H1 (cell line): ENCODE measurements at places on chromosomes 11 and 22. TPM values are rescaled to one million over a fixed set of nuclear protein-coding genes. Genes with fewer than 3 reads are reported as not detected.

The NAALADL1 gene
- total RNA-seq = 7.5 and 8.1 TPM in 2 replicates

The B3GAT3 gene
- total RNA-seq = 28.0 and 34.5 TPM in 2 replicates

The OR4A15 gene
- not detected in 2 replicates for total RNA-seq

The UBQLNL gene
- total RNA-seq = not detected in 2 replicates

The EFCAB6 gene
- total RNA-seq = 1.5 and 1.7 TPM in 2 replicates

The KRTAP5-7 gene
- not detected in 2 replicates for total RNA-seq

The NNMT gene
- total RNA-seq = not detected in 2 replicates

The E2F8 gene
- 11.4 and 11.5 TPM in 2 replicates for total RNA-seq

The TMEM86A gene
- total RNA-seq = 1.7 and 2.0 TPM in 2 replicates

The GPHA2 gene
- total RNA-seq = 0.97 and 1.5 TPM in 2 replicates

The PRSS23 gene
- 5.0 and 5.6 TPM in 2 replicates for total RNA-seq

DNA sequence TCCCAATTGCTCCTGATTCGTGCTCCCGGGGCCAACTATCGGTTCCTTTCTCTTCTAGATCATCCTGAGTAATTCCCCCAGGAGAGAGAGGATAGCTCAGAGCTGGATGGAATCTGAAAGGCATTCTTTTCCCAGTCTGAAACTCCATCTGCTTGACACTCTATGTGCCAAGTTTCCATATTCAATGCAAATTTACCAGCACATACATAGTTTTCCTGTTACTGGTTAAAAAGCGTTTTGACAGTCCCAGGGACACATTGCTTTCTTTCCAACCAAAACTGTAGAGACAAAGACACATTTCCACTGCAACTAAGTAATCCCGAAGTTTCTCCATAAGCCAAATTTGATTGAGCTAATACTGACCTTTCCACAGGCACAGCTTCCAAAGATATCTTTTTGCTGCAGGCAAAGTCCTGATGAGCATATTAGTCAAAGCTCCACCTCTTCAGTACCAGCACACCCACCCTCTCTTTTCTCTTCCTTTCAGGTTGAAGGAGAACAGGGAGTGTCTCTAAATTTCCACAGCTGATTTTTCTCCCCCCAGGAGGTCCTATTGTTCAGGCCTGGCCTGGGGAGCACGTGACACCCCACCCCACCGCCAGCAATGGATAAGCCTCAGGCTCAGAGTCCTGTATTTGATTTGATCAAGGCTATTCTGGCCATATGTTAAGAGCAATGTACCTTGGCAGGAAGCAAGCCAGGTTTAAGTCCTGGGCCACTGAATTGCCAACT is 9.7 kb upstream of the ANKK1 start:
- no peak for DNase-seq

DNA sequence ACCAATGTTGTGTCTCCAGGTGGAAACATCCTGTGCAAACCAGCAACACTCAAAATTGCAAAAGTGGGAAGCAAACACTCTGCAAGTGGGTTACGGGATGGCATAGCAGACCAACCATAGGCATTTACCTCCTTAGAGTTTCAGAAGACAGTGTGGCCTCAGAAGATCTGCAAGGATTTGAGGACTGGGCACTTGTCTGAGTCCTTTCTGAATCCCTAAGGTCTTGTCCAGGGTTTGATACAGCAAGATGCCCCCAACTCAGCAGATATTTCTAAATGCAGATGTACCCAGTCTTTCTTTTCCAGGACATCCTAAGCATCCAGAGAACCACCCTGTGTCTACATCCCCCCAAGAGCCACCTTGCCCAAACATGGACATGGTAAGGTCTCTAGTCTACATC is 51.7 kb upstream of the SHANK2 start:
- DNase-seq = no peak

DNA sequence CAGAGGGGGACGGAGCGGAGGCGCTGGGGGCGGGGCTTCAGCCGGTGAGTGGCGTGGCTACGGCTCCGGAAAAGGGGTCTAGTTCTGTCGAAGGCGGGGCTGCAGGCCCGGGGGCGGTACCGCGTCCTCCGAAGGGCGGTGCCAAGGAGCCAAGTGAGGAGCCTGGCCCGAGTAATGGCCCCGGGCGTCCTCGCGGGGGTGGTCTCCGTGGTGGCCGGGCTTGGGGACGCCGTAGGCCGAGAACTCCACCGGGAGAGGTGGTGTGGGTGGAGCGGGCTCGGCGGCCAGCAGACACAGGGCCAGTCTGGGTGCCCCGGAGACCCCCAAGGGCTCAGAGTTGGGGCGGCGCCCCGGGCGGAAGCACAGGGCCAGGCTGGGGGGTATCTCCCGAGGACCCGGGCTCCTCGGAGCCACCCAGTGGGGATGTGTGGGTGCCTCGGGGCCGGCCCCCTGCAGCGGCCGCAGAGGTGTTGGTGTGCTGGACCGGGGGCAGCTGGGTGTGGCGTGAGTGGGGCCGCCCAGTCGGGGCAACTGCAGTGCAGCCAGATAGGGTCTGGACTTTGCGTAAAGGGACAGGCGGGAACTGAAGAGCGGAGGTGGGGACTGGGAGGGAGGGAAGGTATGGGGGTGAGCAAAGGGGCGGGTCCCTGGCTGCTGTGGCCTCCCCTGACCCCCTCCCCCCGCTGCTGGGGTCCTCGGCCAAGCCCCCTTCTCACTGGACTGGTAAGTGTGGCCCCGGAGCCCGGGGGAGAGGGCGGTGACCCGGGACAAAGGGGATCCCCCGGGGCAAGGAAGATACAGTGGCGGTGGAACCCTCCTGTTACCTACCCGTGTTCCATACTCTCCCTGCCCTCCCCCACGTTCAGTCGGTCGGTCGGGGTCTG is 838 bp downstream of the FKBP2 start:
- peak; percentile 82 for DNase-seq

DNA sequence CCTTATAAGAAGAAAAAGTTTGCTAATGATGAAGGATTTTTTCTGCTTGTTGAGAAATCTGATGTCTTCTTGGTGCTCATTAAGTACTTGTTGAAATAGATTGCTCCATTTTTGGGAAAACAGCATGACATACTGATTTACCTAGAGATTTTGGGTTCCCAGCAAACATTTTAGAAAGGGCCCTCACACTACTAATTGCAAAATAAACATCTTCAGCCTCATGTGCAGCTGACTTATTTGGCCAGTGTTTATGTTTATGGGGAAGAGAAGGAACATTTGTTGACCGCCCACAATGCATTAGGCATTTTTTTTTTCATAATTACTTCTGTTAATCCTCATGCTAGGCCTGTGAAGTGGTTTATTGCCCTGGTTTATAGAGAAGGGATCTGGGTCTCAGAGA is 40.1 kb downstream of the LDLRAD3 start:
- no peak for DNase-seq

DNA sequence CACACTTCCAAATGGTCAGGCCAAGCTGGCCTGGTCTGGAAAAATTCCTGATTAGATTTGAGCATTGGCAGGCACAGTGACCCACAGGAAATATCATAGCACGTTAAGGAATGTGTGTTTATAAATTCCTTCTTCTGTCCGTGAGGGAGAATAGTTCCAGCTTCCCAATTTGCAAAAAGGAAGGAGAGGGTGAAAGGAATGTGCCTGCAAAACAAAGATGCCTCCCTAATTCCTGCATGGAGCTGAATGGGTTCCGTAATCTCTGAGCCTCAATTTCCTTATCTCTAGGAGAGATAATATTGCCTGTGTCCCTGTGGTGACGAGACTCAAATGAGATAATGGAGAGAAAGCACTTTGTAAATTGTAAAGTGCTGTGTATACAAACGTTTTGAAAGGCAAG is 105.1 kb downstream of the FEZ1 start:
- DNase-seq = no peak

- no peak for DNase-seq
Observed at GRCh38 chr22:45878051-45878781, 98.7 kb downstream of the WNT7B start.

DNA sequence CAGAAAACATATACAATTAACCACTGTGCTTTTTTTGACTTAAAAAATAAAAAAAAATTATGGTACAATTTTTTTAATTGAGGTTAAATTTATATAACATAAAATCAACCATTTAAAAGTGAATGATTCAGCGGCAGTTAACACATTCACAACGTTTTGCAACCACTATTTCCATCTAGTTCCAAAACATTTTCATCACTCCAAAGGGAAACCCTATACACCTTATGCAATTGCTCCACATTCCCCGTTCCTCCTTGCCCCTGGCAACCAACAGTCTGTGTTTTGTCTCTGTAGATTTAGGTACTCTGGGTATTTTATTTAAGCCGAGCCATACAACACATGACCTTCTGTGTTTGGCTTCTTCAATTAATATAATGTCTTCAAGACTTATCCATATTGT is 15.3 kb downstream of the DDI1 start:
- no peak for DNase-seq

GRCh38 chr11:96033095-96033494 is 109.2 kb upstream of the MTMR2 start:
- DNase-seq = no peak

GRCh38 chr11:59680287-59681154 is 11.7 kb upstream of the PATL1 start:
- DNase-seq = peak; percentile 59

DNA sequence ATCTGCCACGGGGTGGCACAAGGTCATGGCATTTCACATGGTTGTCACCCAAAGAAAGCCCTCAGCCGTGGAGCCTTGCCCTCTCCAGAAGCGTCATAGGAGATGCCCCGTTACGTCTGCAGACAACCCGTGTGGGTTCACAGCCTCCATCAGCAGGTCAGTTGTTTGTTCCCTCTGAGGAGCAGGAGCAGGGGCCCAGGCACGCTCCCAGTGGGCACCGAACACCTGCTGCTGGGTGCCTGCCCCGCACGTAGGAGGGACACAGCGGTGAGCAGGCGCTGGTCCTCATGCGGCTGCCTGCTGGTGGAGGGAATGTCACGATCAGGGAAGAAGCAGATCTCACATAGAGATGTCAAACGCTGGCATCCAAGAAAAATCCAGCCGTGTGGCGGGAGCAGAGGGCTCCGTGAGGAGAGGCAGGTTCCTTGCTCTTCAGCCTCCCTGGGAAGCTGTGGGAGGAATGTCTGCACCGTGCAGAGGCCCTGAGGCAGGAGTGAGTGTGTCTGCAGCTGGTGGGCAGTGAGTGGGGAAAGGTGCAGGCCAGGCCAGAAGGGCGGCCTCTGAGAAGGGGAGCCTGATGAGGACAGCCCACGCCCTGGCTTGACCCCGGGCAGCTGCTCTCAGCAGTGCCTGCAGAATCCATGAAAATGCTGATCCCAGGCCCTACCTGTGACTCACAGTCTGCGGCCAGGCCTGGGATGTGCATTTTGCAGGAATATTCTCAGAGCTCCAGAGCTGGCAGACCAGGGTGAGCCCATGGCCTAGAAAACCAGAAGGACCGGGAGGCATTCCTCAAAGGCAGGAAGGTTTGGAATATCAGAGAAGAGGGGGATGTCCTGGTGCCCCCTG is 36.4 kb upstream of the TH start:
- DNase-seq = peak; percentile 33

DNA sequence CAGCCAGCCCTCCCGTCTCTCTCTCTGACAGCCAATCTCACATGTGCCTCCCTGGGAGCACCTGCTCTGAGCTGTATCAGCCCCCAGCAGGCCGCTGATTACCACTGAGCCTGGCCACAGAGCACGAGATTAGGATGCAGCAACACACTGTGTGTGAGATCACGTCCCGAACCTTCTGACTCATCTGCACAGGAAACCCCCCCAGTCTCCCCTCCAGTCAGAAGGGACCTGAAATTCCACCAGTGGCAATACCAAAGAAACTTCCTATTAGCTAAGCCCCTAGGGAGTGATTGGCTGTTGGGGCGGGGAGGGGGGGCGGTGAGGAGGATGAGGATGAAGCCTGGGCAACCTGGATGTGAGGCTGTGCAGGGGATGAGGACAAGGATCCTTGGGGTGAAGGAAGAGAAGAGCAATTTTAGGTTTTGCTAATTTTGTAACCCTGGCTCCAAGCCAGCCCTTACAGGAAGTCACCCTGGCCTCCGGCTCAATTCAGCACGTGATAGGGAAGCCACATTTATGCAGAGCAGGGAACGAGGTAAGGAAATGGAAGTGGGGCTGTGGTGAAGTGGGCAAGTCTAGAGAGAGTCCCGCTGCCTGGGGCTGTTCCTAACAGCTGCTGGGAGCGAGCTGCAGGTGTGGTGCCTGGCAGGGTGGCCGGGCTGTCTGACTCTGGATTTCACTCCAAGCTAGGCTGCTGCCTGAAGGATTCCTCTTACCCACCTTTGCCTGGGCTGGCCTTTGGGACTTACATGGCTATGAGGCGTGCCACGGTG is 1.9 kb downstream of the SLC43A3 start:
- DNase-seq = no peak

GRCh38 chr11:88206751-88207150 is 31.5 kb upstream of the RAB38 start:
- DNase-seq = no peak

- no peak for DNase-seq
Observed at GRCh38 chr11:117187007-117187406, 8.5 kb downstream of the SIDT2 start.

GRCh38 chr22:48489551-48490499 is 1337.8 kb downstream of the BRD1 start:
- DNase-seq = no peak

- DNase-seq = no peak
Observed at GRCh38 chr11:18332302-18332701, 9.9 kb downstream of the GTF2H1 start.

DNA sequence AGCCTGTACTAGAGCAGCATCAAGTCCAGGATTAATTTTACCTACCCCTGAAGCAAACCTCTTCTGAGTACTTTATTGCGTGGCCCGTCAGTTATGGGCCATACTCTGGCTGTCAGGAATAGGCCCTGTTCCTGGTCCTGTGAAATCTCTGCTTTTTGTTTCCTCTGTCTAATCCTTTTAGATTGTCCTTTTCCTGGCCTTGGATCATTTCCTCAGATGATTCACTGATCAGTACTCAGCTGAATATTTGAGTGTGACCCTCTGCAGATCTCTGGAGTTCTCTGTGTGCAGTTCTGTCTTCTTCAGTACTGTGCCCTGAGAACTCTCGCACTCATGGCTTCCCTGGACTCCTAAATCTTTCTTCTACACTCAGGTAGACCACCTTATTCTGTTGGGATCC is 123.5 kb downstream of the UVRAG start:
- no peak for DNase-seq

DNA sequence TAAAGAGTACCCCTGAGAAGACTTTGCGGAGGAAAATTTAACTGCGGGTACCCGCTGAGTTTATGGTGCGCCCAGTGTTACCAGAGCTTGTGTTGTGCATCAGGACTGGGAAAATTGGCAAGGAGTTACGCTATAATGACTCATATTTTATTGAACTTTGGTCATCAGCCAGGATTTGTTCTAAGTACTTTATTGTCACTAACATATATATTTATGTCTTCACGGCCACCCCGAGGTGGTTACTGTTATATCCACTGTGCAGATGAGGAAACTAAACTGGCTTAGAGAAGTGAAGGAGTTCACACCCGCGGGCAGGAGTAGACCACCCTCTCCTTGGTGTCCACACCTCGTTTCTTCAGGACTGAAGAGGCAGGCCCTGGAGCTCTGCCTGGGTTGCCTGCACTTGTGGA is 667 bp downstream of the ACCS start:
- no peak for DNase-seq

DNA sequence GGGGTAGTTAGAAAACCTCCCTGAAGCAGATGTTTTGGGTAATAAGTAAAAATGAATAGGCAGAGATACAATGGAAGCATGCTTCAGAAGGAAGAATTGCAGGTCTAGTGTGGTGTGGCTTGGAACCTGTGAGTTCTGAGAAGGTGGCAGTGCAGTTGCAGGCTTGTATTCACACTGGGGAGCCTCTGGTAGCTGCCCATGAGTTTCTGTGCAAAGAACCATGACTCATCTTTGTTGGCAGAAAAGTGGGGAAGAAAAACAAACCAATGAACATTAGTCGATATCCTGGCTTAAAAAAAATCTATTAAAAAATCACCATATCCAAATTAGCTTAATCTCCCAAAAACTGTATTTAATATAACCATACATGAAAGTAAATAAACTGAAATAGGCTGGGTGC is 232.6 kb downstream of the FAT3 start:
- DNase-seq = no peak
